ENCODE measurements at places on chromosomes 11 and 22.

DNA sequence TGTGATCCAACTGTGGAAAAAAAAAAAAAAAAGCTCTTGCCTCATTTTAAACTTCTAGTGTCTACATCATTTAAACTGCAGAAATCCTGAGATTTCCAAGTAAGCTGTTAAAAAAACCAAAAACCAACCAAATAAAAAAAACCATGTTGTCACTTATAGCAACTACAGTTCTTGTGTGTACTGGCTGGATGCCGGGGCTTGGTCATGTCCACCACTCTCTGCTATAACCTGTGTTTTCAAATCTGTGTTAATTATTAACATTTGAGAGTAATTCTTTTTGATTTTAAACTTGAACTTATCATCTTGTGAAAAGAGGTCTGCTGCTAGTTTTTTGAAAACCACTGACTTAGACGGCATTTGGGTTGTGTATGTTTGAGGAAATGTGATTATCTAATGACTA, 32.2 kb upstream of the BID start:
- DNase-seq: no peak

- no peak for DNase-seq
Measured at GRCh38 chr11:68488623-68489022, 28.1 kb downstream of the PPP6R3 start.

- DNase-seq: no peak
Measured at GRCh38 chr22:46747646-46748045, 9.6 kb upstream of the CERK start.

DNA sequence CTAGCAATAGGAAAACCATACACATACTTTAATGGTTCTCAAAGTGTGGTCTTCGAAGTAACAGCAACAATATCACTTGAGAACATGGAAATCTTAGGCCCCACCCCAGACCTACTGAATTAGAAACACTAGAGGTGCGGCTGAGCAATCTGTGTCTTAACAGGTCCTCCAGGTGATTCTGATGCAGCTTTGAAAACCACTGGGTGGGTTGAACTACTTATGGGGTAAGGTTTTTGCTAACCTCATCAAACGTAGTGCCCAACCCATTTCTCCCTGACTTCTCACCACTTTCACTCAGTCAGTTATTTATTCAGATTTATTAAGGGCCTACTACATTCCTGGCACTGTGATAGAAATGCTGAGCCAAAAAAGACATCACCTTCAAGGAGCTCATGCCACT, 3.7 kb downstream of the MPZL2 start:
- no peak for DNase-seq

GRCh38 chr11:1623716-1624115, 1.8 kb upstream of the KRTAP5-4 start:
- no peak for DNase-seq
